ENCODE measurements at places on chromosomes 3 and 15. TPM values are rescaled to one million over a fixed set of nuclear protein-coding genes. Genes with fewer than 3 reads are reported as not detected.

DNA sequence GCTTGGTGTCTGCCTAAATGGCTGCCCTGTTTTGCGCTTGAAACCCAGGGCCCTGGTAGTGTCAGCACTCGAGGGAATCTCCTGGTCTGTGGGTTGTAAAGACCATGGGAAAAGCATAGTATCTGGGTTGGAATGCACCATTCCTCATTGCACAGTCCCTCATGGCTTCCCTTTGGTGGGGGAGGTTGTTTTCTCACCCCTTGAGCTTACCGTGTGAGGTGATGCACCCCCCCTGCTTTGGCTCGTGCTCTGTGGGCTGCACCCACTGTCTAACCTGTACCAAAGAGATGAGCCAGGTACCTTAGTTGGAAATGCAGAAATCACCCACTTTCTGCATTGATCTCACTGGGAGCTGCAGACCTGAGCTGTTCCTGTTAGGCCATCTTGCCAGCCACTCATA, 104.7 kb downstream of the MBNL1 start:
- no peak for DNase-seq

DNA sequence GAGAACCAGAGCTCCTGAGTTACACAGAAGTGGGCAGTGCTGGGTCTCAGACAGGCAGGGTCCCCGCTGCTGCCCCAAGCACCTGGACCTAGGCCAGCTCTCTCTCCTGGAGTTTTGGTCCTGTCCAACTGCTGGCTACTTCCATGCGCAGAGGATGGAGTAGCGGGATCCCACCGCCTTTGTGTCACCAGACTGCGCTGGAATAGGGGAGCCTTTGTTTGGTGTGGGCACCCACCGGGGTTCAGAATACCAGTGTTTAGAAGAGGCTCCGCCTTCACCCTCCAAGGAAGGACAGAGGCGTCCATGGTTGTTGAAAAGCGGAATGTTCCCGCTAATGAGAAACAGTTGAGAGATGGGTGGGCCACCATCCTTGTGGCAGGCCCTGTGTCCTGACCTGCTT, 154.4 kb downstream of the DNAJB8 start:
- DNase-seq: no peak

- no peak for DNase-seq
Observed at GRCh38 chr3:150232992-150233451, 175.1 kb upstream of the TSC22D2 start.

Gene ACVR2B
- polyA plus RNA-seq: 0.04 TPM

DNA sequence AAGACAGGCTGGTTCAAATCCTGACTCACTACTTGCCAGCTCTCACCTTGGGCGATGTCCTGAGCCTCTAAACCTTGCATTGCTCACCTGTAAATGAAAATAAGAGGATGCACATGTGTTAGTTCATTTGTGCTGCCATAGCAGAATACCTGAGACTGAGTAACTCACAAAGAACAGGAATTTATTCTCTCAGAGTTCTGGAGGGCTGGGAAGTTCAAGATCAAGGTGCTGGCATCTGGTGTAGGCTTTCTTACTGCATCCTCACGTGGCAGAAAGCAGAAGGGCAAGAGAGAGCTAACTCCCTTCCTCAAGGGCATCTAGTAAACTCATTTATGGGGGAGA, 222.7 kb downstream of the MTHFS start:
- DNase-seq: no peak

Gene EPM2AIP1
- polyA plus RNA-seq: 5.1 TPM

Gene ALDH1A2
- polyA plus RNA-seq: not detected

DNA sequence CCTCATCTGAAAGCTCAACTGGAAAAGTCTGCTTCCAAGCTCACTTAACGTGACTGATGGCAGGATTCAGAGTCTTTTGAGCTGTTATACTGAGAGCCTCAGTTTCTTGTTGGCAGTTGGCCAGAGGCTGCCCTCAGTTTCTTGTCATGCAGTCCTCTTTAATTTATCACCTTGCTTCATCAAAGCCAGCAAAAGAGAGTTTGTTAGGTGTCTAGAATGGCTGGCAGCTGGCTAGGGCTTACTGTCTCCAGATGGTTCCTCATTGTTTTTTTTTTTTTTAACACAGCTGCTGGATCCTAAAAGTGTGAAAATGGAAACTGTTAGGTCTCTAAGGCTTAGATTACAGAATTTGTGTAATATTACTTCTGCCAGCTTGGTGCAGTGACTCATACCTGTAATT, 310.6 kb downstream of the PDCD6IP start:
- DNase-seq: no peak

DNA sequence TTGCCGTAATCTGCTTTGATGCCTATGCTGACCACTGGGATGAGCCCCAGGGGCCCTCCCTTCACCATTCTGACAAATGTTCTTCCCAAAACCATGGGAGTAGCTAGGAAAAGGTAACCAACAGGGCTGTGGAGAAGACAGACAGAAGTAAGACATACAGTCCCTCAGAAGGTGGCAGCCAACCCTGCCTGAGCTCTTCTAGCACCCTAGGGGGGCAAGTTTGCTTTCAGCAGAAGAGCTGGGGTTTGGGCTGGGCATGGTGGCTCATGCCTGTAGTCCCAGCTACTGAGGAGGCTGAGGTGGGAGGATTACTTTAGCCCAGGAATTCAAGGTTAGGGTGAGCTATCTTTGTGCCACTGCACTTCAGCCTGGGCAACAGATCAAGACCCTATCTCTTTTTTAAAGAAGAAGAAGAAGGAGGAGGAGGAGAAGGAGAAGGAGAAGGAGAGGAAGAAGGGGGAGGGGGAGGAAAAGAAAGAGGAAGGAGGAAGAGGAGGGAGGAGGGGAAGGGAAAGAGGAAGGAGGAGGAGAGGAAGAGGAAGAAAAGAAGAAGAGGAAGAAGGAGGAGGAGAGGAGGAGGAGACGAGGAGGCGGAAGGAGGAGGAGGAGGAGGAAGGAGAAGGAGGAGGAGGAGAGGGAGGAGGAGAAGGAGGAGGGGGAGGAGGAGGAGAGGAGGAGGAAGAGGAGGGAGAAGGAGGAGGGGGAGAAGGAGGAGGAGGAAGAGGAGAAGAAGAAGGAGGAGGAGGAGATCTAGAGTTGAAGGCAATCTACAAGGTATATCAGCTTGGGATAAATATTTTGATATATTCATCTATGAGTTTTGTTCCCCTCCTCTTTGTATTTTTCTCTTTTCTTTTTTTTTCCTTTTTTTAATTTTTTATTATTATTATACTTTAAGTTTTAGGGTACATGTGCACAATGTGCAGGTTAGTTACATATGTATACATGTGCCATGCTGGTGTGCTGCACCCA, 44.9 kb upstream of the ABHD2 start:
- no peak for DNase-seq

DNA sequence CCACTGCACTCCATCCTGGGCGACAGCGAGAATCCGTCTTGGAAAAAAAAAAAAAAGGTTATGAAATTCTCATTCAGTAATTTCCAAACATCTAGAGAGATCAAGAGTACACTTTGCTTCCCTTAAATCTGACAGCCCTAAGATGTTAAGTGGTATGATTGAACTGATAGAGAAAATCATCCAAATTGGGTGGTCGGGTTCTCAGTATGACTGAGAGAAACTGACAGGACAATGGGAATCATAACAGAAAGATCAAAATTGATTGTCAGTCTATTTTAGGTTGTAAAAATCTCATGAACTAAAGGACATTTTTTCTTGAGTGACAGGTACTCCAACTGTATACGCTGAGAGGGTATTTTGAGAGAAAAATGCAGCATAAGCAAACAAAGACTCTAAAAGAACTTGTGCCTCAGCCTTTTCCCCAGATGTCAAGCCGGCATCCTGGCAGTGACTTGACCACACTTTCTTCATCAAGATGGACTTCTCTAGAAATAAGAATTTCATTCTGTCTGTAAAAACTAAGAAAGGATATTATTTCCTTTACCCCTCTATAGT, 65.8 kb downstream of the MYO5A start:
- DNase-seq: no peak

Gene GOLGA8G
- polyA plus RNA-seq: not detected

DNA sequence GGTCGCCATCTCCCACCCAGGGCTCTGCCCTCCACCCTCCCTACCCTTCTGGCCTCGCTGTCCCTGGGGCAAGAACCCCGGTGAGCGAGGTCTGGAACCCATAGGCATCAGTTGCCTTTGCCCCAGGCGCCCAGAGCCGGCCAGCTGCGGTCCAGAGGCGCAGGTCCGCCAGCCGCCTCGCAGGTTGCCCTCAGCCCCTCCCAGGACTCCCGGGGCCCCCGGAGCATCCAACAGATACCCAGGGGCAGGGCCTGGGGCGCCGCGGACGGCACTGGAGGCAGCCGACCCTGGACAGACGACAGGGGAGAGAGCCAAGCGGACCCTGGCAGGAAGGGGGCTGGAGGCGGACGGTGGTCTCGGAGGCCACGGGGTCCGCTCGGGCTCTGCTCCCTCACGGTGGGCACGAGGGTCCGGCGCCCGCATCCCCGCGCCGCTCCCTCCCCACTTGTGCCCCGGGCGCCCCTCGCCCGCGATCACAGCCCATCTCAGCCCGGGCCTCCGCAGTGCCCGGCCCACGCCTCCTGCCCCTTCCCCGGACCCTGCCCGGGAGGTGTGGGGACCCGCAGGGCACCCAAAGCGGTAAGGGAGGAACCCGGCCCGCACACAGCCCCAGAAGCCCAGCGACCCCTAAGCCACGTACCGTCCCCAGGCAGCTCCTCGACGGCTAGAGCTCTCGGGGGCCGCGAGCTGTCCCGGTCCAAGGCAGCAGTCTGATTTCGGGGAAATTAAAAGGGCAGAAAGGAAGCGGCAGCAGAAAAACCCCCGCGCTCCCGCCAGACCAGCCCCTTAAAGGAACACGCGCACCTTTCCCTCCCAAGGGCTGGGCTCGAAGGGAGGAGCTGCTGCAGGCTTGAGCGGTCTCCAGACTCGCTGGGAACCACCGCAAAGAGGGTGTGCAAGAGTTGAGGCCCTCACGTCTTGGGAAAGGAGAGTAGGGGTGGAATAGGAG, at the start of gene HAPLN3:
Gene HAPLN3 (minus strand): TSS at position 726 of the 949 bp plus-strand sequence. CDS start 8,246 bp downstream, outside the sequence.
- no peak for DNase-seq

DNA sequence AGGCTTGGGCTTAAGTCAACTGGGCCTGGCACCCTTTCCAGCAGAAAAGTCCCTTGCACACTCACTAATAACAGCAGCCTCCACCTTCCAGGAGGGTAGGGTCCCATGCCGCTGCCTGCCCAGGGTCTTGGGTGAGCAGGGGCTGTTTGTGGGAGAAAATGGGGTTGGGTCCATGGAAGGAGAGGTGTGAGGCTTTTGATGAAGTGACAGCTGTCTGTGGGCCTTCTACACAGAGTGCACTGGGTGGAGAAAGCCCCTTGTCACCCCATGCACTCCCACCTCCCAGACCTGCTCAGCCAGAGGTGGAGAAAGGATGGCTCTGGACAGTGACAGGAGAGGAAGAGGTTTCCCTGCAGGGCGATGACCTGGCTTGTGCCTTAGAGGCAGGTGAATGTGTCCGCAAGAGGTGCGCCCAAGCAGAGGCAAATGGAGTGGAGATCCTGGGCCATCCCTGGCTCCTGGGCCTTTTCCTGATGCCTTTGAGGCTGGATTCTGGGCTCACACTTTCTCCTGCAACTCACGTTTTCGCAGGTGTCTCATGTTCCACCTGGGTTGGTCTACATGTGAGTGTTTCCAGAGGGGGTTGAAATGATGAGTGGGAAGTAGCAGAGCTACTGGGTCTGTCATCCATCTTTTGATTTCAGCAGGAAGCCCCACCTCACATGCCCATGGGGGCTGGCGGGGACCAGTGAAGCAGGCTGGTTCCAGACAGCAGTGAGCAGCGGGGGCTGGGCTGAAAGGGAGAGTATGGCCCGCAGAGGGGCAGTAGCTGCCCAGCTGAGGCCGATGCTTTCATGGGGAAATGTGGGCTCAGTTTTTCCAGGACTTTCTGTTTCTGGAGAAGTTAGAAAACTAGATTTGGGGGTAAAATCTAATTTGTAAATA, 85.2 kb upstream of the PRR23E start:
- DNase-seq: no peak

GRCh38 chr15:86916671-86917360, 837.1 kb downstream of the AGBL1 start:
- no peak for DNase-seq

- DNase-seq: no peak
Observed at GRCh38 chr3:100149130-100149529, 34.8 kb upstream of the FILIP1L start.

DNA sequence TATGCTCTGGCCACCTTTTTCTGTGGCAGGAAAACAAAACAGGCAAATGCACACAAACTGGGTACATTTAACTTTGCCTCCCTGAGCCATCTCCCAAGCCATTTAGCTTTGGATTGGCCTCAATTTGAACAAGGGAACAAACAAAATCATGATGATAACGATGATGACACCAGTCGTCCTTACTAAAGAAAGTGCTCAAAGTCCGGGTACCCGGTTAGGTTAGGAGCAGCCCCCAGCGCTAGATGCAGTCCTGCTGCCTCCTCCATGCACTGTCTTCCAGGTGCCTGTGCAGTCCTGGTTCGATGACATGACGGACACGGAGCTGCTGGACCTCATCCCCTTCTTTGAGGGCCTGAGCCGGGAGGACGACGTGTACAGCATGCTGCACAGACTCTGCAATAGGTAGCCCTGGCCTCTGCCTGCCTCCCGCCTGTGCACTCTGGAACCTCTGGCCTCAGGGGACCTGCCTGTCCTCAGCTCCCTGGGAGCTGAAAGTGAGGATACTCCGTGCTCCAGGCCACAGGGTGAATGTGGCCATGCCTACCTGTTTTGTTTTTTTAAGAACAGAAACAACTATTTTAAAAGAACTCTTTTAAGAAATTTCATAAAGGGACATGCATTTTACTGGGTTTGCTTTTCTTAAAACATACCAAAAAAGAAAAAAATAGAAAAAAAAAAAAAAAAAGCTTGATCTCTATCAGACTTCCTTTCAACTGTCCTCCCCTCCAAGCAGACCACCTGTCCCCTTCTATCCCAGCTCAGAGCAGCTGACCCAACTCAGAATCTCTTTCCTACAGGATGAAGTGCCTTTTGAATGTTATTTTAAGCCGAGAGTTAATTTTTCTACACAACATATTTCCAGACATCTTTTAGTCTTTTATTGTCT, 9.9 kb upstream of the VILL start:
- no peak for DNase-seq

Gene SH2D7
- polyA plus RNA-seq: not detected

GRCh38 chr3:39407773-39408492, 1.4 kb downstream of the RPSA start:
- DNase-seq: no peak

Gene SUSD5
- polyA plus RNA-seq: not detected

DNA sequence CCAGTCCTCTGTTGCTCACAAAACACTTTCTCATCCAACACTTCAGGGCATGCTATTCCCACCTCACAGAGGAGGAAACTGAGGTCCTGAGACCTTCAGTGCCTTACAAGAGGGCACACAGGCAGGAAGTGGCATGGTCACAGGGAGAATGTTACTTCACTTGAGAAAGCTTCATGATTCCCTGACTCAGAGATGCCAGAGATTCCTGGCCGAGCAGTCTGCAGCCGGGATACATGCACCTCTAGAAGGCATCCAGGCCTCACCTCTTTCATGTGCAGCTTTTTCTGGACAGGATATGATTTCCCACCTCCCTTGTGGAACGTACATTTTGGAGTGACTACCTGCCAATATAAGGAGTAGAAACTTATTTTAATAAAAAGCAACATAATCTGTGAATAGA, 2.8 kb upstream of the SST start:
- no peak for DNase-seq

Gene BFSP2
- not detected for polyA plus RNA-seq

Gene BTLA
- polyA plus RNA-seq: not detected

- DNase-seq: no peak
Observed at GRCh38 chr15:52224211-52224610, 33.0 kb upstream of the GNB5 start.

Gene CKMT1A
- polyA plus RNA-seq: not detected

GRCh38 chr3:34207002-34207401, 408.6 kb downstream of the PDCD6IP start:
- no peak for DNase-seq

Gene MESD
- polyA plus RNA-seq: 39.6 TPM

Gene NPTN
- polyA plus RNA-seq: 41.6 TPM

Measured in immature natural killer cell (primary cell).